Mucosa of gallbladder (tissue), 1 donor: ENCODE measurements at places on chromosomes 3 and 15. TPM values are rescaled to one million over a fixed set of nuclear protein-coding genes. Genes with fewer than 3 reads are reported as not detected.
A peak's percentile ranks its signal among the peaks of the same experiment; 100 is the strongest.

GRCh38 chr3:44427683-44428082 lies 49.8 kb downstream of the ZNF445 start:
- DNase-seq = no peak

DNA sequence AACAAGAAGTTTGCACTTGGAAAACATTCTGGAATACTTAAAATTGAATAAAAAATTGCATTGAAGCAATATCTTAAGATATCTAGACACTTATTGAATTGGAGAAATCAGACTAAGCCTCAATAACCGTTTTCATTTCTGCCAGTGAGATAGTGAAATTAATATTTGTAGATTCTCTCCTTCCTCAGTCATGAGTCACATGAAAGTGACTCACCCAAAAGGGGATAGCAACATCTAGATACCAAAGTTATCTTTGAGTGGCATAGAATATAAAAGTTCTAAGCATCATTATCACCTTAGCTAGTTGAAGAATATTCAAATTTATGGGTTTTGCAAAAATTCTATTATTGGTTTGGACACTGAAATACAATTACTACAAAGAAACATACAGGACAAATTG lies 614.8 kb upstream of the ZNF717 start:
- no peak for DNase-seq

DNA sequence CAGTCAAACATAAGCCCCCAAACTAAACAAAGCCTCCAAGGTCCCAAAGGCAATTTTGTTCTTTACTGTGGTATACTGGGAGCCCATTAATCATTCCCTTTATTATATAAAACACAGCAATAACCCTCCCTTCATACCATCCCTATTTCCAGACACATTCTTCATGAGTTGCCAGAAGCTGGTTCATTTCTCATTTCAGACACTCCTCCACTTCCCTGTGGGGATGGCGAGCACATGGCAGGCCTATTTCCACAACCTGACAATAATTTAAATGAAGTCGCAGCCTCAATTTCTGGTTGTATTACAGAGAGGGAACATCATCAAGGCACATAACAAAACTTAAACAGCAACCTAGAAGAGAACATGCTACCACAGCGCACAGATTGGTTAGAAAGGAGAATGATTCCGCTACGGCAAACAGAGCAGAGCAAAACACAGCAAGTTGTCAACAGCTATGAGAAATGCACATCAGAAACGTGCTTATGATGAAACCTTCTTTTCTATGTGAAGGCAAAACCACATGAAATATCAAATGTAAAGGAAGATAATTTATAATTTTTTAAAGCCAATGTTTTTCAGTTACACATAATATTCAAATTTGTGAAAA lies 63.3 kb upstream of the ARHGEF3 start:
- no peak for DNase-seq

DNA sequence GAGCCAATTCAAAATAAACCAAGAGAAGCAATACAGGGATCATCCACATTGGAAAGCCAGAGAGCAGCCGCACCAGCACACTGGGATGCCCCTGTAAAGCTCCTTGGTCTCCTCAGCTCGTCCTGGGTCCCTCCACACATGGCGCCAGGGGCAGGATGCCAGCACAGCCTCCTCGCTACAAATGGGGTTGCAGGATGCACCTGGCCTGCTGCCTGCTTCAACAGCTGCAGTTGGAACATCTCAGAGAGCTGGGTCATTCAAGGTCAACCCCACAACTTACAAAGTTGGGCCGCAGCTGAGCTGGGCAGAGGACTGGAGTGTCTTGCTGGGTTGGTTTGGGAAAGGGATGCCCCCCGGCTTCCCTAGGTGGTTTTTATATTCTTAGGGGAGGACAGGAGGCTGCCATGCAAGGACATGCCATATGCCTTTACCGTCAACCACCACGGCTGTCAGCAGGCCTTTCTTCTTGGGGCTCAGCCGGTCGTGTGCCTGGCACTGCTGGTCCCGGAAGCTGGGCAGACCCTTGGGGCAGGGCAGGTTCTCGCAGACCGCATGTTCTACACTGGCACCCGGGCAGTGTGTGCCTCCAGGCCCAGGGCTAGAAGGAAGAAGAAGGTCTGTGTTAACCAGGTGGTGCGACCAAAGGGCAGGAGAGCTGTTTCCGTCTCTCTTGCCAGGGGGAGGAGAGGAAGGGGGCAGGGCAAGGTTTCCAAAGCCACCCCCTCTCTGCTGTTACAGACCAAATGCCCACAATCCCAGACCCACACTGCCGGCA lies 225.2 kb downstream of the ADAMTS17 start:
- no peak for DNase-seq

- DNase-seq = peak; percentile 73
Measured at GRCh38 chr3:52123106-52123725, 31.0 kb downstream of the POC1A start.

GRCh38 chr15:42157981-42158765 lies 1.7 kb upstream of the PLA2G4F start:
- no peak for DNase-seq

DNA sequence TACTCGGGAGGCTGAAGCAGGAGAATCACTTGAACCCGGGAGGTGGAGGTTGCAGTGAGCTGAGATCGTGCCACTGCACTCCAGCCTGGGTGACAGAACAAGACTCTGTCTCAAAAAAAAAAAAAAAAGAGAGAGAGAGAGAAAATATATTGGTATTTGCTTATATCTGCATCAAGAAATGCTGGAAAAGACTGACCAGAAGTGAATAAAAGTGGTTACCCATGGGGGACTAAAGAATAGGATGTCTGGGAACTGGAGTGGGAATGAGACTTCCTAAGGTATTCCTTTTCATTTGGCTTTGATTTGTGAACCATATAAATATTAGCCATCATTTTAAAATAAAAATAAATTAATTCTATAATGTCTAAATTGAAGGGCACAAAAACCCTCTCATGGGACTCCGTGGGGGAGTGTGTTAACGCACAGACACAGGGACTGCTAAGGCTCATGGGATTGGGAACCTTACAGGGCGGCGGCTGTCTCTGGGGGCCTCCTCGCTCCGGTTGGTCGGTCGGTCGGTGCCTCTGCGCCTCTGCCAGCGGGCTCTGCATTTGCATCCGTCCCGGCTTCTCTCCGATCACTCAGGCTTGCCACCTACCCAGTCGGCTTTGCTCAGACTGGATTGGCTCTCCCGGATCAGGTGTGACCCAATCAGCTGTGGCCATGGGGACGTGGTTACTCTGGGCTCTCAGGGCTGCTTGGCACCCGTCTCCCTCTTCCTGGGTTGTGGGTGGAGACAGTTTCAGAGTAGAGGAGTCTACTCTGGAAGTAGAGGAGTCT lies 12.7 kb upstream of the TSPAN3 start:
- peak; percentile 90 for DNase-seq

DNA sequence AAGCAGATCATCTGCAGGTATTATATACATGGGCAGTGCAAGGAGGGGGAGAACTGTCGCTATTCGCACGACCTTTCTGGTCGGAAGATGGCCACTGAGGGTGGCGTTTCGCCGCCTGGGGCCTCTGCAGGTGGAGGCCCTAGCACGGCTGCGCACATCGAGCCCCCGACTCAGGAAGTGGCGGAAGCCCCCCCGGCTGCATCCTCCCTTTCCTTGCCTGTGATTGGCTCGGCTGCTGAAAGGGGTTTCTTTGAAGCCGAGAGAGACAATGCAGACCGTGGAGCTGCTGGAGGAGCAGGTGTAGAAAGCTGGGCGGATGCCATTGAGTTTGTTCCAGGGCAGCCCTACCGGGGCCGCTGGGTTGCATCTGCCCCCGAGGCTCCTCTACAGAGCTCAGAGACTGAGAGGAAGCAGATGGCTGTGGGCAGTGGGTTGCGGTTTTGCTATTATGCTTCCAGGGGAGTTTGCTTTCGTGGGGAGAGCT lies 639 bp downstream of the MKRN3 start:
- DNase-seq = no peak

DNA sequence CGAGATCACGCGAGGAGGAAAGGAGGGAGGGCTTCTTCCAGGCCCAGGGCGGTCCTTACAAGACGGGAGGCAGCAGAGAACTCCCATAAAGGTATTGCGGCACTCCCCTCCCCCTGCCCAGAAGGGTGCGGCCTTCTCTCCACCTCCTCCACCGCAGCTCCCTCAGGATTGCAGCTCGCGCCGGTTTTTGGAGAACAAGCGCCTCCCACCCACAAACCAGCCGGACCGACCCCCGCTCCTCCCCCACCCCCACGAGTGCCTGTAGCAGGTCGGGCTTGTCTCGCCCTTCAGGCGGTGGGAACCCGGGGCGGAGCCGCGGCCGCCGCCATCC lies 1.1 kb upstream of the SETD5 start:
- peak; percentile 83 for DNase-seq

Gene MASP1
- 17.8 TPM for total RNA-seq

Gene PLCB2
- 36.4 TPM for total RNA-seq

Gene PPM1L
- total RNA-seq = 79.5 TPM

Gene SNURF
- total RNA-seq = 39.3 TPM

Gene DNAH12
- total RNA-seq = 0.52 TPM

Gene KCNH8
- 0.89 TPM for total RNA-seq

Gene SLC51A
- 0.63 TPM for total RNA-seq

Gene STRC
- 1.6 TPM for total RNA-seq

Gene FANCD2
- 4.5 TPM for total RNA-seq
